ENCODE measurements at places on chromosomes 11 and 22.

DNA sequence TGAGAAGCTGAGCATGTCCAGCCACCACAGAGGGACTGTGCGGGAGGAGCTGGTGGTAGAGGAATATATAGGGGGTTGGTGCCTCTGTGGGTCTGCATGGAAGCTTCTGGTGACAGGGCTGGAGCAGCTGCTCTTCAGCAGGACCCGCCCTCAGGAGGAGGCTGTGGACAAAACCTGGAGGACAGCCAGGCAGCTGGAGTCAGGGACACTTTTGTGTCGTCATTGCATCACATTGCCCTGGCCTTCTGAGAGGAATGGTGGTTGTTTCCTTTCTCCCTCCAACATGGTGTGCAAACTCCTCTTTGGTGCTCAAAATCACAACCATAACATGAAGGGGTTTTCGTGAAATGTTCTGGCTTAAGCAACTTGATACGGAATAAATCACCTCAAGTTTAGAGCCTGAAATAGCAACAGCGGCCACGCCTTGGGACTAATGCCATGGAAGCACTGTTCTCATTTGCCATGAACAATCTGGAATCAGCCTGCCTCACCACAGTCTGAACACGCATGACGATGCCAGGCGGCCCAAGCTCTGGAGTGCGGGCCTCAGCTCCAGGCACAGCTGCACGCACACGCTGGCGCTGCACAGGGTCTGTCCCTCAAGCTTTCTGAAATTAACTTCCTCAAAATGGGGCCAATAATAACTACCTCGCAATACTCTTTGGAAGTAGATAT lies 17.1 kb upstream of the CSRP3 start:
- no peak for DNase-seq

DNA sequence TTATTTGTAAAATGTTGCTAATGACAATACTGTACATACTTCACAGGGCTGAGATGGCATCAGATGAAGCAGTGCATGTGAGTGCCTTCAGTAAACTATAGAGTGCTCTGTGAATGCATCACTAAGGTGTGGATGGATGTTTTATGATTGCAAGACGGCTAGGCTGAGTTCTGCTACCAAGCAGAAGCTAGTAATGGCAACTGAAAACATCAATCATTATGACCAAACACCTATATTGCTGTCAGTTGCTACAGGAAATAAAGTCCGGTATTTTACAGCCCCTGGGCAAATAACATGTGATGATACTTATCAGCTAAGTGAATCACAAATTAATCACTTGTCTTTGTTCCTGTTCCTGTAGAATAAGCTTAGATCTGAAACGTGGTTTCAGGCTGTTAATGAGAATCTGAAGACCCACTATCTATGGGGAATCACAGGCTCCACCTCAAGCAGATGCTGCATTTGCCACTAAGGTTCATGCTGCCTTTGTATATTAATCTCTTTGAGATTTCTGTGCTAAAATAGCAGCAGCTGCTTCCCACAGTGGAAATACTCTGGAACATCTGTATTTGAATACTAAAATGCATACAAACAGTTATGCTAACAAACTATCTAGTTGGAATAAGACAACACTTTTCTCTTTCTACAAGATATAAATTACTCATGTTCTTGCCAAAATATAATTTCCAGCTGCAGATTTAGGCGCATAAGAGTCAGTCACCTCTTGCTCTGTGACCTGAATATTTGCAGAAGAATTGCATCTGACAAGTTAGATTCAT lies 254.0 kb upstream of the PITPNB start:
- no peak for DNase-seq

DNA sequence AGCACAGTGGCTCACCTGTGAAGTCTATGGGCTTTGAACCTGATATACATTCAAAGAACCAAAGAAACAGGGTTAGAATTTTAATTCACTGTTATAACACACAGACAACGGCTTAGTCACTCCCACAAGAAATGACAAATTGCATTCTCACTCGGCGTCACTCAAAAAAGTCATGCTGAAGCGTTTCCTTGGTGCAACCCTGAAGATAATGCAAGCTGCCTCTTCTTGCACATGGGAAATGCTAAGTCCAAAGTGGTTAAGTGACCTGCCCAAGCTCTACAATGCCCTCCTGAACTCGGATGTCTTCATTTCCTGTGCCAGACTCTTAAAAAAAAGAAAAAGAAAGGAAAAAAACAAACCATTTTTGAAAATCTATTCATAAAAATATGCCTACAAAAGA lies 10.0 kb downstream of the LGR4 start:
- DNase-seq, result no peak

GRCh38 chr11:30317030-30317429 lies 5.9 kb upstream of the ARL14EP start:
- DNase-seq, result no peak

DNA sequence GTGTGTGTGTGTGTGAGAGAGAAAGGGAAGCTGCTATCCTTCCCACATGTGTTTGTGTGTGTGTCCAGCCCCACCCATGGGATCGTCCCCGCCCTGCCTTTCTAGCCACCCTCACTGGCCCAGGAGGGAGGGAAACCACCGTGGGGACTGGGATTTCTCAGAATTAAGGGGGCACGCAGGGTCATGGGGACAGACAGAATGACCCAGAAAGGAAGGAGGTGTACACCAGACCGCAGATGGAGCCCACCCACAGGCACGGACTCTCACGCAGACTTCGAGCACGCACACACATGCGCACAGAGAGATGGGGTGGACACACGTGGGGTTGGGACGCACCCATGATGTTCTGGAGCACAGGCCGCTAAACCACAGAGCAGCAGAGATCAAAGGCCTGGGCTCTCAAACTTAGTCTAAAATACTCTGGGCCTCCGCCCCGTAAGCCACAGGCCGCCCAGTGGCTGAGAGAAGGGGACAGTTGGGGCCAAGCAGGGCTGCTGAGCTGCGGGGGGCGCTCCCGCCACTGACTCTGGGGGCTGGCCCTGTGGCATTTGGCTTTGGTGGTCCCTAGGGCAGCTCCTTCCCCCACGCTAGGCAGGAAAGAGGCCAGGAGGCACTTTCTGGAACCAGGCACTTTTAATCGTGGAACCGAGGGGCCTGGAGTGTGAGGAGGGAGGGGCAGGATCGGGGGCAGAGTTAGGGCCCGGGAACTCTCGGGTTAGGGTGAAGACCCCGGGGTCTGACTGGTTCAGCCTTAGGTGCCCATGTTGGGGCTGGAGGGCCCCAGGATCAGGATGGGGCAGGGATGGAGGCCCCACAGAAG lies 1.5 kb downstream of the IFITM5 start:
- peak; percentile 19 for DNase-seq

DNA sequence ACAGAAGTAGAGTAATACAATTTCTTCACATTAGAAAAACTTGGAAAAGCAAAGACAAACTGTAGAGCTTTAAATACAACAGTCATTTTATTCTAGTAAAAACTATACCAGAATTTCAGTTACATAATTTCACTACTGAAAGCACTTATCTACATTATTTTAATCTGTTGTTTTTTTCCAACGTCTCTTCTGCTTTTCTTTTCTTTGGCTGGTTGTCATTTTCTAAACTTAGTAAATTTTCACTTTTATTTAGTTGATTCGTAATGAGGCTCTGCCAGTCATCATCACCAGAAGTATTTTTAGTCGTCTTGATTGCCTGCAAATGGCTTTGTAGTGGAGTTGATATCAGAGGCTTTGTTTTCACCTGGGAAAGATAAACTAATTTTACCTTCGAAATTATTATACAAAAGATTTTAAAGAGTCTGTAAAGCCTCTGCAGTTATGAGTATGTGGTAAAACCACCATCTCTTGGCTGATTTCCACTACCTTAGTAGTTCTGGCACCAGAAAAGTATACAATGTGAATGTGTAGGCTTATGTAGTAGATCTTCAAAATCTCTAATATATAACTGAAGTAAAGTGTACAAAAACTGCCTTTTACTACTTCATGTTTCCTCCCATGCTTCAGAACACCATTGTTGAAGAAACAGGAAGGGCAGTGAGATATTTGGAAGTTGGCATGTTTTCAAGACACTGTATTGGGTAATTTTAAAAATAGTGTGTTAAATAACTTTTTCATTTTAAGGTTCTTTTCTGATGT lies 19.2 kb downstream of the EIF3M start:
- no peak for DNase-seq

GRCh38 chr11:58745705-58746364 lies 14.1 kb upstream of the GLYAT start:
- DNase-seq, result no peak

GRCh38 chr11:126816645-126817044 lies 183.9 kb downstream of the KIRREL3 start:
- no peak for DNase-seq

- no peak for DNase-seq
Observed at GRCh38 chr22:26563022-26563421, 26.9 kb downstream of the TPST2 start.

GRCh38 chr22:35592418-35592967 lies 24.6 kb downstream of the MB start:
- no peak for DNase-seq

DNA sequence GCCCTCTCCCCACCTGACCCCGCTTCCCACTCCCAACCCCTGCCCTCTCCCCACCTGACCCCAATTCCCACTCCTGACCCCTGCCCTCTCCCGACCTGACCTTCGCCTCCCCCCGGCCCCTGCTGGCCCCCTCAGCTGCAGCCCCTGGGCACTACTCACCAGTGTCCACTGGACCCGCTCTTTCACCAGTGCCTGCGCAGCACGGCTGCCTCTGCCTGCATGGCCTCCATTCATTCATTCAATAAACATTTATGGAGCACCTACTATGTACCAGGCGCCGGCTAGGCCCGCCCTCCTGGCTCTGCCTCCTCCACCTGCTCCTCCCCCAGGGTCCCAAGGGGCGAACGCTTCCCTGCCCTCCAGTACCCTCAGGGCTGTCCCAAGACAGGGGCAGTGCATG lies 42.6 kb downstream of the ELFN2 start:
- no peak for DNase-seq

DNA sequence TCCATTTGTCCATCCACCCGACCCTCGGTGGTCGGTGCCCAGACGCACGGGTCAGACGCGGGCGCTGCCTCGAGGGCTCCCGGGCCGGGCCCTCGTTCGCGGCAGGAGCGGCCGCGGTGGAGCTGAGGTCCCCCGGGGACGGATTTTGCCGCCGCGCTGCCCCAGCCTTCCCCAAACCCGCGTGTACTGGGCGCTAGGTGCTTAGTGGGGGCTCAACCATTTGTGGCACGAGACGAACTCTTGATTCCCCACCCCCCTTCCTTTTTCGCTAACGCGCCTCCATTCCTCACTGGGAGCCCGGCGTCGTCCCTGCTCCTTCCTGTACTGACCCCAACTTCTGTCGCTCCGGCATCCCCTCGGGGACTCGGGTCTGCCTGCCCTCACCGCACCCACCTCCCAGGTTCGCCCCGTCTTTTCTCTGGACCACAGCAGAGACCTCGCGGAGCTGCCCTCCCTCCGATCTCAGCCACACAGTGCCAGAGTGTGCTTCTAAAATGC lies 789 bp upstream of the CBX7 start:
- DNase-seq, result no peak

DNA sequence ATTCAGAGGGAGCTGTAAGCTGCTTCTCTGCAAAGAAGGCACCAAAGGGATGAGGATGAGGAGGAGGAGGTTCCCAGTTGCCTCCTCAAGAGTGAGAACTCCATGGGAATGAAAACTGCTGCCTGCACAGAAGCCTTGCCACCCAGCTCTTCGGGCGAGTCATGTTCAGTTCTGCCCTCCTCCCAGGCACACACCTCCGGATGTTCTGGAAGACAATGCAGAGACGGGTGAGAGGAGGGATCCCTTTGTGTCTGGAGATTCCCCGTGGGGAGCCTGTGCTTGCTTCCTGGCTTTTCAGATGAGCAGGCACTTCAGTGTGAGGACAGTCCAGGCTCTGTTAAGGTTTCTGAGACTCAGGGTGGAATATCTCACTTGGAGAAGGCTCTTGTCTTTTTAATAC lies 295.6 kb downstream of the DDX10 start:
- DNase-seq, result no peak

GRCh38 chr11:23746896-23747295 lies 750.0 kb upstream of the LUZP2 start:
- no peak for DNase-seq

DNA sequence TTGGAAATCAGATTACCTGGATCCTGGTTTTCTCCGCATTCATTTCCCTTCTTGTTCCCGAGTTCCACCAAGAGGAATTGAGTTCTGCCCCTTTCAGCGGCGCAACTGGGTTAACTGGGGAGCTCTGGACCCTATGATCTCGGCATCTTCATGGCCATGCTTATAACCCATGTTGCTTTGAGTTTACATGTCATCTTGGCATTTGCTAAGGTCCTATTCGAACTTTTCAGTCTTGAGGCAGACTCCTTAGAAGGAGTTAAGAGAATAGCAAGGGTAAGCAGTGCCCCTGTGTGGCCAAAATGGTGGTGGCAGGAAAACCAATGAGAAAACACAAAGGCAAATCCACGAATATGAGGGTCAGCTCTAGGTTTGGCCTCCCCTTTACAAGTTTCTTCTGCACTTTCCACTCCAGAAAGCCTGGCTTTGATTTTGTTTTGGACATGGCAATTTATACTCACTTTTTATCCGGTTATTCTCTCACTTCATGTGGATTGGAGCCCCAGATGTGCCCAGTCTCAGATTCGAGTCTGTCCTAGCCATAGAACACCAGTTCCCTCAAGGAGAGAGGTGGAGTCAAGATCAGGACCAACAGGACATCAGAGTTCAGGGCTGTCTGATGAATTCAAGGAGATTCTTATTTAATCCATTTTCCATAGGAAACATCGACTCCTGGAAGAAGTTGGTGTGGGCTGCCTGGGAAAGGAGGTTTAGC lies 55.3 kb upstream of the FBXO3 start:
- DNase-seq, result peak; percentile 37

DNA sequence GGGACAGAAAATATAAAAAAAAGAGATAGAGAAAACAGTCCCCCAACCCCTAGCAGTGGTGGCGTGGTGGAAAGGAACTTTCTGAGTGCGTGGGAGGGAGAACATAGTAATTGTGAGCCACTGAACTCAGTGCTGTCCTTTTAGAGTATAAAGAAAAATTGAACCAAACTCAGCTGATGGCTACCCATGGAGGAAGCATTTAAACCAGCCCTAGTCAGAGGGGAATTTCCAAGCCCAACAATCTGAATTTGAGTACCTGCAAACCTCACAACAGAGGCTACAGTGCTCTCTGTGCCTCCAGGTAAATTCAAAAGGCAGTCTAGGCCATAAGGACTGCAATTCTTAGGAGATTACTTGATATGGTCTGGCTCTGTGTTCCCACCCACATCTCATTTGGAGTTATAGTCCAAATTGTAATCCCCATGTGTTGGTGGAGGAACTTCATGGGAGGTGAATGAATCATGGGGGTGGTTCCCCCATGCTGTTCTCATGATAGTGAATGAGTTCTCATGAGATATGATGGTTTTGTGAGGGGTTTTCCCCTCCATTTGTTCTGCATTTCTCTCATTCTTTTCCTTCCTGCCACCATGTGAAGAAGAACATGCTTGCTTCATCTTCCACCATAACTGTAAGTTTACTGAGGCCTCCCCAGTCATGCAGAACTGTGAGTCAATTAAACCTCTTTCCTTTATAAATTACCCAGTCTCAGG lies 687.8 kb downstream of the FAM181B start:
- no peak for DNase-seq

GRCh38 chr11:45252134-45252856 lies 33.8 kb downstream of the SYT13 start:
- peak; percentile 8 for DNase-seq

GRCh38 chr11:77146261-77147035 lies 18.4 kb downstream of the MYO7A start:
- no peak for DNase-seq

GRCh38 chr11:106076171-106076918 lies 802 bp downstream of the KBTBD3 start:
- DNase-seq, result no peak
